ENCODE measurements at places on chromosomes 5 and 9.

DNA sequence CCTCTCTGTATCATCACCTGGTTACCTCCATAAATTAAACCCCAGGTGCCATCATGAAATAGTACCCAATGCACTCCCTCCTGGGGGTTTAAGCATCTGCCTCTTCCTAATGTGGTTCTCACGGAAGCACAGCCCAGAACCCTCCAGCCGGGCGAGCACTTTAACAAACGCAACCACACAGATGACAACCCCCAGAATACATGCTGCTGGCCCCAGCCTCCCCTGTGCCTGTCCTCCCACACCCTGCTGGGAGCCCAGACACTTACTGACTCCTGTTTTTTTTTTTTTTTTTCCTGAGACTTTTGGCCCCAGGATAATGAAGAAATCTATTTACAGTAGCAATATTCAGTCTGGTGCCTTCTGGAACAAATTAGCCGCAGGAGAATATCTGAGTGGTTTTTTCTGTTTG, 50.0 kb upstream of the COL5A1 start:
- peak; percentile 58 for DNase-seq

- no peak for DNase-seq
Measured at GRCh38 chr5:11700391-11700790, 203.9 kb downstream of the CTNND2 start.

DNA sequence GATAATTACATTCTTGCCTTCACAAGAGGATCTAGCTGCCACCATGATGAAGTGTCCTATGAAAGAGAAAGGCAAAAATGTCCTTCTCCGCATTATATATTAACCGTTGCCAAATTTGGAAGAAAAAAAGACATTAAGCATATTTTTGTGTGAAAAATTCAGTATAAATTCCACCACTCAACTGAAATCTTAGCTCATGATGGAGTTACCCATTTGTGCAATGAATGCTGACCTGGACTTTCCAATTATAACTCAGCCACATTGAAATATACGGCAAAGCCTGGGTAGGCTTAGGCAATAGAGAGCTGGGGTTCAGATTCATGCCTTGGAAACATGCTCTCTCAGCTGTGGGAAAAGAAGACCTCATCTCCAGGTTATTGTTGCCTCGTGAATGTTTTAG, 71.3 kb upstream of the VCAN start:
- DNase-seq: no peak

- DNase-seq: peak; percentile 84
Measured at GRCh38 chr9:13705918-13706317, 426.4 kb upstream of the MPDZ start.

DNA sequence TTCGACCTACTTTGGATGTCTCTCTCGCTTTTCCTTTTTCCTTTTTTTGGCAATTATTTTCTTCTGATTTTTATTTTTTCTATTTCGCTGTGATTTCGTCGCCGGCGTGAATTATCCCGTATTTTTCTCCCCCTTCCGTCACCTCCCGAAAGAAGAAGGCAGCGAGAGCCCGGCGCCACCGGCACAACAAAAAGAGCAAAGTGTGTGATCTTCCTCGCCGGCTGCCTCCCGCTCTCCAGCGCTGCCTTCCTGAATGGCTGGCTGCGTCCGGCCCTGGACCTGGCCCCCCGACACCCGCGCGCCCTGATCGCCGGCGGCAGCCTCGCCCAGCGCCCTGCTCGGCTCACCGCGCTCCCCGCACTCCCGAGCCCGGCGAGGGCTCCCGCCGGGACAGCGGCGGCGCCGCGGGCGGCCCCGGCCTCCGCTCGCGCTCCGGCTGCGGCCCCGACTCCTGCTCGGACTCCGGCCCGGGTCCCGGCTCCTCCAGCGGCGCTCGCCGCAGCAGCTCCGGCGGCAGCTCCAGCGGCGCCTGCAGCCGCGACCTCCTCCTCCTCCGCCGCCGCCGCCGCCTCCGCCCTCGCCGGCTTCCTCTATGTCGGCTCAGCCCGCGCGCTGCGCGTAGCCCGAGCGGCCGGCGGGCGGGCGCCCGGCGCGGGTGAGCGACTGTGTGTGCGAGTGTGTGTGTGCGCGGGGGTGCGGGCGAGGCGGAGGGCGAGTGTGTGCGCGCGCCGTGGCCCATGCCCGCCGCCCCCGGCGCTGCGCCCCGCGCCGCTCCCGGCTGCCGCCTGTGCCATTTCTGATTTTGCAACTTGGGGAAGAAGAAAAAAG, 960 bp downstream of the NR2F1 start:
- DNase-seq: no peak

GRCh38 chr9:96868709-96869108, 14.4 kb upstream of the ZNF782 start:
- DNase-seq: no peak

DNA sequence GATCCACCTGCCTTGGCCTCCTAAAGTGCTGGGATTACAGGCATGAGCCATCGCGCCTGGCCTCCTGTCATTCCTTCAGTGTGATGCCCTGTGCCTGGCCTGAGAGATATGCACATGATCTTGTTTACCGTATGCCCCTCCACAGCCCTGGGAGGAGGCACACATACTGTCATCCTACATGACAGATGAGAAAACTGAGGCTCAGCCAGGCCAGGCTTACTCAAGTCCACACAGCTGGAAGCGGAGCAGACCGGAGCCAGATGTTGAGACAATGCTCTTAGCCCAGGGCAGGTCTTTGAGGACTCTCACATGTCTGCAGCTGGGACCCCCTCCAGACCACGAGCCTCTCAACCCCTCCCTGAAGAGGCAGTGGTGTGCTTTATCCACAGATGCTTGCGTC, 38.7 kb upstream of the SH3PXD2B start:
- no peak for DNase-seq

DNA sequence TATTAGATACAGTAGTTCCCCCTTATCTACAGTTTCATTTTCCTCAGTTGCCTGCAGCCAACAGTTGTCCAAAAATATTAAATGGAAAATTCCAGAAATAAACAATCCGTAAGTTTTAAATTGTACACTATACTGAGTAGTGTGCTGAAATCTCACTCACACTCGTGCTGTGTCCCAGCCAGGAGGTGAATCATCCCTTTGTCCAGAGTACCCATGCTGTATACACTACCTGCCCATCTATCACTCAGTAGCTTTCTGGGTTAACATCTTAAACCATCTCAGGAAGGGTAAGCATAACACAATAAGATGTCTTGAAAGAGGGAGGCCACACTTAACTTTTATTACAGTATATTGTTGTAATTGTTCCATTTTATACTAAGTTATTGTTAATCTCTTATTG, 31.7 kb upstream of the DNAH5 start:
- no peak for DNase-seq

GRCh38 chr5:78286290-78286689, 8.2 kb downstream of the AP3B1 start:
- peak; percentile 55 for DNase-seq

DNA sequence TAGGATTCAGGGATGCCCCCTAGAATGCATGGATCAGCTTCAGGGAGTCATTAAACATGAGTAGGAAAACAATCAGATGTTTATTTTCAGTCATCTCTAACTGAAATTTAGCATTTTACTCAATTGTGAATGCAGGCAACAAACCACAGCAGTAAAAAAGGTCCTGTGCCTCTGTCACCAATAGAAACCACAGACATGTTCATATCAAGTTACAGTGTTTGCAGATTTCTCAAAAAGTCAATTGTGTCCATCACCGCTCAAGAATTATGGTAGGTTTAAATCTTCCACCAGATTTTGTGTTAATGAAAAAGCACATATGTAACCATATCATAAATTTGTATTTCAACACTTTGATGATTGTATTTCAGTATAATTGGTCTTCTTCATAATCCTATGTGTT, 68.4 kb upstream of the SLC1A1 start:
- no peak for DNase-seq

DNA sequence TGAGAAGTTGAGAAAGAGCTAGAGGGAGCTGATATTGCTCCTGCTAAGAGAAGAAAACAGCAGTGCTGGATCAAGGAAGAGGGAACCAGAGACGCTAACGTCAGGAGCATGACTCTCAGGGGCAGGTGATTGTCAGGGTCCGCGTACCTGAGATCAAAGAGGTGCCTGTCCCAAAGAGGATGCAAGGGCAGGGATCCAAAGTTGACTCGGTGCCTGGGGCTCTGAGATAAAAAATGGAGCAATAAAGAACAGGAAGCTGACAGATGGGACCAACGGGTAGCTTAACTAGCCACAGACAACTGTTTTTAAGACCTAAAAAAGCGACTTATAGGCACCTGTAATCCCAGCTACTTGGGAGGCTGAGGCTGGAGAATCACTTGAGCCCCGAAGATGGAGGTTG, 517.8 kb downstream of the IRX1 start:
- no peak for DNase-seq

- no peak for DNase-seq
Measured at GRCh38 chr5:80568251-80568650, 1.8 kb downstream of the ANKRD34B start.

- DNase-seq: no peak
Measured at GRCh38 chr9:109518621-109519335, 20.7 kb upstream of the PTPN3 start.
